ENCODE measurements at places on chromosomes 12 and 14. TPM values are rescaled to one million over a fixed set of nuclear protein-coding genes. Genes with fewer than 3 reads are reported as not detected.

The SDSL gene
- total RNA-seq, result 0.81 TPM

The COX8C gene
- not detected for total RNA-seq

The REP15 gene
- 0.54 TPM for total RNA-seq

The POTEM gene
- total RNA-seq, result not detected

The ADAM21 gene
- total RNA-seq, result 1.4 TPM

The TAS2R42 gene
- not detected for total RNA-seq

The MAP3K12 gene
- 26.9 TPM for total RNA-seq

All from cardiac atrium fibroblast (primary cell).